Activated CD4-positive, alpha-beta memory T cell treated with anti-CD3 and anti-CD28 coated beads, Interleukin-2, amount 10 ng/mL, durations not matched to agents 7 days and 5 days (primary cell): ENCODE measurements at places on chromosomes 6 and 20. TPM values are rescaled to one million over a fixed set of nuclear protein-coding genes. Genes with fewer than 3 reads are reported as not detected.

DNA sequence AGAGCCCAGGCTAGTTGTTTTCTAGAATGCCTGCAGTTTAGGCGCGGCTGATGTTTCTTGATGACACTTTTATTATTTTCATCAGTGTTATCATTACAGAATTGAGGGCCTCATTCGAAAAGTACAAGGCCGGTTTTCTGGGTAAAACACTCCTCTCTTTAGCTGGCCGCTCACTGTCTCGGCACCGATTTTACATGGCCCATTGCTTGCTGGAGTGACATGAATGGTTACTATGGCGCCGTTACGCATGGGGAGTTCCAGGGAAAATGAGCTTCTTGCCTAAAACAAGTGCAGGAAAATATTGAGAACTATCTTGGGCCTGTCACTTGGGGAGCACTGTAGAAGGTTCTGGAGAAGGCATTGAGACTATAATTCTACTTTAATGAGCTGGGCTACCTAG, 317.8 kb downstream of the CDH4 start:
- no peaks in the 10 kb centered on the region for H3K27me3 ChIP-seq
- no peak overlapping the region for H3K4me3 ChIP-seq
- no peaks in the 10 kb centered on the region for H3K4me1 ChIP-seq
- H3K27ac ChIP-seq: no peak overlapping the region
- H3K36me3 ChIP-seq: no peaks in the 10 kb centered on the region

GRCh38 chr20:61798632-61799031, 267.0 kb downstream of the TAF4 start:
- no peaks in the 10 kb centered on the region for H3K36me3 ChIP-seq
- no peak overlapping the region for H3K27ac ChIP-seq
- no peak overlapping the region for H3K4me3 ChIP-seq

- H3K4me1 ChIP-seq: no peaks in the 10 kb centered on the region
- no peaks in the 10 kb centered on the region for H3K36me3 ChIP-seq
- no peak for DNase-seq
- H3K27ac ChIP-seq: no peak overlapping the region
- H3K4me3 ChIP-seq: no peak overlapping the region
- no peaks in the 10 kb centered on the region for H3K27me3 ChIP-seq
Observed at GRCh38 chr6:134217105-134217797, 100.7 kb downstream of the SGK1 start.

The CCR6 gene
- 20.3 TPM for total RNA-seq

The MMP24 gene
- total RNA-seq: not detected
